ENCODE measurements at places on chromosomes 12 and 14.

DNA sequence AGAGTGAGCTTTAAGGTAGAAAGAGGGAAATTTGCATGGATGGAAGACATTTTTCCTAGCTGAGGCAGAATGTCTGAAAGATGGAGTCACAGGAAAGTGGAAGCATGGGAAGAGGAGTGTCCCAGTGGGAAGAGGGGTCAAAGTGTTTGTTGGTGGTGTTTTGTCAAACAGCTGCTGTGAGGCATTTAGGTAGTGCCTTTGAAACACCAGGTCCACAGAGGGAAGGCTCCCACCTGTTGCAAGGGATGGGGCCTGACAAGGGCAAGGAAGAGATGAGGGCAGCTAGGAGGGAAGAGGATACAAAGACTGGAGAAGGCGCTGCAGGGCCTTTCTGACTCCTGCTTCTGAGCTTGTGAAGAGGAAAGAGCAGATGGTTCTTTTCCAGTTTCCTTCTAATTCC, 91.8 kb upstream of the CISTR start:
- no peak for DNase-seq

DNA sequence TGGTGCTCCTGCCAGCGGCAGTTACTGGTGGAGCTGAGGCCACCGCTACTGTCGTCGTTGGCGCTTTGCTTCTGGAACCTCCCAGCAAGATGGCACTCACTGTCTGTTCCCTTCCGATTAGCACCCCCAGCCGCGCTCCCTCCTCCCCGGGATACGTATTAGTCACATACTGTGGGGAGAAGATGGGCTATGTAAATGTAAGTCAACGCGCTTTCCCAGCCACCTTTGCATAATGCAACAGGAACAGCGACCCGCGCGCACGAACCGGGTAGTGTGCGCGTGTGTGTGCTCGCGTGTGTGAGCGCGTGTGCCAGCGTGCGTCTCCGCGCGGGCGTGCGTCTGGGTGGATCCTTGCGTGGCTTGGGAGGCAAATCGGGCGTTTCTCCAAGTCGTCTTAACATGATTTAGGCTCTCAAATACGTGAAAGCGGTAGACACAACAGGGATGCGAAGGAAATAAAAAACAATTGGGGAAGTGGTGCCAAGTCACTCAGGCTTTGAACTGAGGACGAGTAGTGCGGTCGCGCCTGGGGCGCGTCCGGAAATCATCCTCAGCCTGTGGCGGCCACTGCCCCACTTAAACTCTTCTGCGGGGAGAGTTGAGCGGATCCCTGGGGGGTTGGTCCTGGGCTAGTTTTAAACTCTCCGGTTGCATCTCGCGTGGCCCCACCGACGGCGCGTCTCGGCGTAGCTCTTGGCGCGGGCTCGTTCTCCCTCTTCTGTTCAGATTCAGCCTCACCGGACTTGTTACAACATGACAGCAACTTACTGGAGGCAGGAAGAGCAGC, 1.8 kb downstream of the FLRT2 start:
- DNase-seq = no peak

DNA sequence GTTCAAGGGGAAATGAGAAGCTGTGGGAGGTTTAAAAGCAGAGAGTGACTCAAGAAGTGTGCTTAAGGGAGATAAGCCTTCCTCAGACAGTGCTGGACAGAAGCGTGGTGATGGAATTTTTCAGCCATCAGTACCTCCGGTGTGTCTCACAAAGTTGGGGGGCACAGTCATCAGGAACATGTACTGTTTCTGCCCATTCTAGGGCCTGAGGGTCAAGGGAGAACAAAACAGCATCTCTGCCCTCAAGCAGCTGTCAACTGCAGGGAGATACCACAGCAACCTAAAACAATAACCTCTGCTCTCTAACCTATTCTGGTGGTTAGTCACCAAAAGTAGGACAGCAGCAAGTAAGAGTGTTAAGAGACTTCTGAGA, 2.0 kb upstream of the STON2 start:
- DNase-seq = no peak

DNA sequence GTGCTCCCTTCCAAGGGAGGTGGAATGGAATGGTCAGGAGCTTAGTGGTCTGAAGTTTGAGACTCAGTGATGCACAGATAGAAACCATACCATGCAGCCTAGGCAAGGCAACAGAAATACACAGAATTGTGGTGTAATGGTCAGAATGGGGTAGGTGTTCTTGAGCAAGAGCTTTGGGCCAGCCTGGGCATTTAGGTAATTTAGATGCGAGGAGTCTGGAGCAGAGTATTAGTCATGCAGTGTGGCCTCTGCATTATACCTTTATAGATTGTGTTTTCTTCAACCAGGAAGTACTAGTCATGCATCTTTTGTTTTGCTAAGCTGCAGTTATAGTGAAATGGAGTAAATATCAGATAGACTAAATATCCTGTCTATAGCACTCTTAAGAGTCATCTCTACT, 118.3 kb downstream of the DAAM1 start:
- DNase-seq = no peak

GRCh38 chr14:55706365-55706684, 126.3 kb downstream of the KTN1 start:
- no peak for DNase-seq

Measured in activated T-cell treated with anti-CD3 and anti-CD28 coated beads, Interleukin-2, amount 50 U/mL, for 4 hours (primary cell).